ENCODE measurements at places on chromosomes 12 and 14.
A peak's percentile ranks its signal among the peaks of the same experiment; 100 is the strongest.

DNA sequence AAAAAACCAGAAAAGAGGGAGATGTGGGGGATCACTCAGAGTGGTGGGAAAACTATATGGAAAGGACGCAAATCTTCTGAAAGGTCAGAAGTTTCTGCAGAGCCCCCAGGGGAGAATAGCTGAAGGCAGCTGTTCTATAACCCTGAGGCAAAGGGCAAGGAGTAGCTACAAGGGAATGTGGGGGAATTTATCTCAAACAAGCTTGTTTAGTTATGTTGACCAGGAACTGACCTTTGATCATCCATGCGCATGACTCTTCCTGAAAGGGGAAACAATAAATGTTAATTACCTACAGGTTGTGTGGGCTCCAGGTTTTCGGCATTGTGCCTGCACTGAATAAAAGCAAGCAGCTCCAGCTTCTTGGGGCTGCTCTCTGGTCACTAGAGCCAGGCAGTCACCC is 968.5 kb downstream of the AACS start:
- no peak for DNase-seq

- DNase-seq, result no peak
Measured at GRCh38 chr12:48923117-48923516, 2.2 kb downstream of the FKBP11 start.

DNA sequence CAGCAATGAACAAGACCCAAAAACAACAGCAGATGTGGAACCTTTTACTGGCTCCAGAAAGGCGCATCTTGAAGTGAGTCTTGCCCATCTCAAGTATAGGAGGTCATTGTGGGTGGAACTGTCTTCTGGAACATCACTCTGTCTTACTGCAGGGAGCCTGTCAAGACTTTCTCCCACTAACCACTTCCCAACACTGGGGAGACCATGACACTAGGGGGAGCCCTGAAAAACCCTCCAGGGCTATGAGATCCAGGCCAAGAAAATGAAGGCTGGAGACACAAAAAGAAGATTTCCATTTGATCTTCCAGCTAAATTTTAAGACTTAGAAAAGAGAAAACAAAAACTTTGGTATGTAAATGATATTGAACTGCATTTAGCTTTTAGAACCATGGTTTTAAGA is 13.5 kb upstream of the ATG14 start:
- no peak for DNase-seq

DNA sequence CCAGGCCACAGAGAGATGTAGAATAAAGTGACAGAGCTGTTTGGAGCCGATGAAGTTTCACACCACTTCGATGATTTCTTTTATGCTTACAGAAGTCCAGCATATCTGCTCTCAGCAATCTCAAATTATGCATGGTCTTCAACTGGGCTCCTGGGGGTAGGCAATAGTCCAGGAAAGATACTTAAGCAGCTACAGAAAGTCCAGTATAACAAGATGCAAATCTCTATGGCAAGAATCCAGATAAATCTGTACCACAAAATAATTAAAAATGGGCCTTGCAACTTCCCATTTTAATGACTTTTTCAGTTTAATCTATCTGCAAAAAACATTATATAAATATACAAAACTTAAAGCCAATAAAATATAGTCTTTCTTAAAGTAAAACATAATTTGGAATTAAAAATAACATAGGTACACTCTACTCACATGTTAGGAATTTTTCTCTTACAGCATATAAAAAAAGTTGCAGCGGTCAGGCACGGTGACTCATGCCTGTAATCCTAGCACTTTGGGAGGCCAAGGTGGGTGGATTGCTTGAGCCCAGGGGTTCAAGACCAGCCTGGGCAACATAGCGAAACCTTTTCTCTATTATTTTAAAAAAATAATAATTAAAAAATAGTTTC is 20.5 kb upstream of the RAD51AP1 start:
- no peak for DNase-seq

- DNase-seq, result no peak
Measured at GRCh38 chr12:120363274-120363855, 5.6 kb downstream of the MSI1 start.

- DNase-seq, result peak; percentile 24
Measured at GRCh38 chr14:34331728-34332623, 130.1 kb downstream of the SPTSSA start.

GRCh38 chr14:69464829-69465228 is 19.7 kb upstream of the PLEKHD1 start:
- DNase-seq, result no peak

DNA sequence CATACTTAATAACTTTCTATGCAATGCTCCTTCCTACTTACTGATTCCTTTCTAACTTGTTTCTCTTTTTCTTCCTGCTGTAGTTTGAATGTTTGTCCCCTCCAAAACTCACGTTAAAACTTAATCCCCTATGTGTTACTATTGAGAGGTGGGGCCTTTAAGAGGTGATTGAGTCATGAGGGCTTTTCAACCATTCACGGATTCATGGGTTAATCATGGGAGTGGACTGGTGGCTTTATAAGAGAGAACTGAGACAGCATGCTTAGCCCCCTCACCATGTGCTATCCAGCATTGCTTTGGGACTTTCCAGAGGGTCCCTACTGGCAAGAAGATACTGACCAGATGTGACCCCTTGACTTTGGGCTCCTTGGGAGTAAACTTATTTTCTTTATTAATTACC is 66.0 kb upstream of the TRIM9 start:
- DNase-seq, result no peak

- DNase-seq, result no peak
Measured at GRCh38 chr14:97290977-97291376, 493.8 kb downstream of the VRK1 start.

DNA sequence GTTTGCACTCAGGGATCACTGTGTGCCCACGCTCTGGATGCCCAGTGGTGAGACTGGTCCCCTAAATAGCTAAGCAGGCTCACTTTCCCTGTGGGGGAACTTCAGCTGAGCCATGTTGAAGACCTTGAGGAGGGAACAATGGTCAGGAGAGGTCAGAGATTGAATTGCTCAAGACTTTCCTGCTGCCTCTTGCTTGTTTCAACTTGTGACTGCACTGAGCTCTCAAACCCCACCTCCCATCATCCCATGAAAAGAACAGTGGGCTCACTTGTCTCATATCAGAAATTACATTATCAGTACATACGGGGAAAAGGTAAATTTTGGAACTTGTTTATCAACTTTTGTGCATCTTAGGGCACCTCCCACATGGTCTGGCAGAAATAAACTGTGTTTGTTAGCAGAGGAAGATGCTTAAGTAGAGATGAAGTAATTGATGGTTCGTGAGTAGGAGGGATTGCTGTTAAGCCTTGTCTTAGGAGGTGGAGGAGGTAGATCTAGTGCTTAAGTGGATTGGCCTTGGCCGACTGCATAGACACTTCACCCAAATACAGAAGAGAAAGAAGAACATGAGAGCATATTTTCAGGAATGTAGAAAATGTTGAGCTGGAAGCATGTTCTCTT is 15.0 kb upstream of the SERPINA1 start:
- no peak for DNase-seq

DNA sequence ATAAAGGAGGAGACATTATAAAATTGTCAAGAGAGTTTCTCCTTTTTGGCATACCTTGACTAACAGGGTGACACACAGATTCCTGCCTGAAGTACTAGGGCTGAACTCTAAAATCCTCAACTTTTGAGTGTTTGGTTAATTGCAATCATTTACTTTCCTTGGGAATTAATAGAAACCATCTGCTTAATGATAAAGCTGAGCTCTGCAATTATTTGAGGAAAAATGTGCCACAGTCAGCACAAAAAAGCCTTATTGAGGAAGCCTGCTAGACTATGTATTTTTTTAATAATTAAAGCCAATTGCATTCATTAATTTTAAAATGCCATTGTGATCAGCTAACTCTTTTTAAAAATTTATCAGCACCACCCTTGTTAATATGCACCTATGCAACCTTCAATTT is 38.7 kb downstream of the PRICKLE1 start:
- no peak for DNase-seq

GRCh38 chr12:33247625-33248024 is 192.0 kb downstream of the SYT10 start:
- DNase-seq, result no peak

DNA sequence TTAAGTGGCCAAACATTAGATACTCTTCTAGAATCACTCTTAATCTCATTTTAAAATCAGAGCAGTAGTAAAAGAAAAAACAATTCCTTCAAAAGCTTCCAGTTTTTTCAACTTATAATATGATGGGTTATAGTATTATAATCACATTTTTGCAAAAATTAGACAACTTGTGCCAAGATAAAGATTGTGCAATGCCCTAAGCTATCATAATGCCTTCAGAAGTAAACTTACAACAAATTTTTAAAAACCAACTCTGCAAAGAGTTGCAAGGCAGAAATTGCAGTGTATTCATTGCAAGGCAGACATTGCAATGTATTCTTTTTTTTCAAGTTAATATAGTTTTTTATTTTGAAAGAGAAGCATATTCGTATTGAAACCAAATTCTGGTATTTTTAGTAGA is 47.2 kb upstream of the KITLG start:
- DNase-seq, result no peak

GRCh38 chr14:87830443-87831096 is 162.4 kb downstream of the GALC start:
- no peak for DNase-seq

DNA sequence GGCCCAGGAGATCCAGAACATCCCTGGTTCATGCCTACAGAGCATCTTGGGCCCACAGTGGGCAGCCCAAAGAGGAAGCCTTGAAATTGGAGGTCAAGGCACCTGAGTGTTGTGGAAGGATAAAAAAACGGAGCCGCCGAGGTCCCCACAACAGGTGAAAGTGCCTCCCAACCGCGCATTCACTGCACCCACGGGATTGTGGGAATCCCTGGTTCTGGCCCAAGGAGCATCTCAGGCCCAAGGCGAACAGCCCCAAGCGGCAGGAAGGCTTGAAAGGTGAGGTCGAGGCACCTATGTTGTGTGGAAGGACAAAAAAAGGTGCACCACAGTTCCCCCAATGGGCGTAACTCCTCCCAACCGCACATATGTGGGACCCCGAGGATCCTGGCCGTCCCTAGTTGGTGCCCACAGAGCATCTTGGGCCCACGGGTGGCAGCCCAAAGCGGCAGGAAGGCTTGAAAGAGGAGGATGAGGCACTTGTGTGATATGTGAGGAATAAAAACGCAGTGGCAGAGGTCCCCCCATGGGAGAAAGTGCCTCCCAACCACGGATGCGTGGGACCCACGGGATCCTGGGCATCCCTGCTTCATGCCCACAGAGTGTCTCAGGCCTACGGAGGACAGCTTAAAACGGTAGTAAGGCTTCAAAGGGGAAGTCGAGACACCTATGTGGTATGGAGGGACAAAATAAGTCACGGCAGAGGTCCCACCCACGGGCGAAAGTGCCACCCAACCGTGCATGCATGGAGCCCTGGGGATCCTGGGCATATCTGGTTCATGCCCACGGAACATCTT is 583.9 kb downstream of the ALG10 start:
- no peak for DNase-seq

DNA sequence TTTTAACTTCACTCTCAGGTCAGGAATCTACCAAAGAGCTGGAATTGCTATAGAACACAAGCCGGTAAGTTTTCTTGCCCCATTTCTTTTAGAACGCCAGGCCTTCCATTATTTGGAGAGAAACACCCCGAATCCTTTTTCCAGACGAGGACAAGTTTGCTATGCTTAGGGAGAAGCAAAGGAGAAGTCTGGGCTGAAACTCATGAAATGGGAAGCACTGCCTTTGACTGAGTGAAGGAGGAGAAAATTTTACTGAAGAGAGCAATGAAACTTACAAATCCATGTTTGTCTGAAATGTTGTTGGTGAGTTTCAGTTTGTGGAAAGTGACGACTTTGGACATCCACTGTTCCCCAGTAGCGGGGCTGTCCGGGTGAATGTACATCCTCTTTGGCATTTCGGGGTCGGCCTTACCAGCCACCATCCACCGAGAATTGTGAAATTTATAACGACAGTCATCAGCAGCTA is 3.3 kb downstream of the TBX3 start:
- DNase-seq, result no peak

DNA sequence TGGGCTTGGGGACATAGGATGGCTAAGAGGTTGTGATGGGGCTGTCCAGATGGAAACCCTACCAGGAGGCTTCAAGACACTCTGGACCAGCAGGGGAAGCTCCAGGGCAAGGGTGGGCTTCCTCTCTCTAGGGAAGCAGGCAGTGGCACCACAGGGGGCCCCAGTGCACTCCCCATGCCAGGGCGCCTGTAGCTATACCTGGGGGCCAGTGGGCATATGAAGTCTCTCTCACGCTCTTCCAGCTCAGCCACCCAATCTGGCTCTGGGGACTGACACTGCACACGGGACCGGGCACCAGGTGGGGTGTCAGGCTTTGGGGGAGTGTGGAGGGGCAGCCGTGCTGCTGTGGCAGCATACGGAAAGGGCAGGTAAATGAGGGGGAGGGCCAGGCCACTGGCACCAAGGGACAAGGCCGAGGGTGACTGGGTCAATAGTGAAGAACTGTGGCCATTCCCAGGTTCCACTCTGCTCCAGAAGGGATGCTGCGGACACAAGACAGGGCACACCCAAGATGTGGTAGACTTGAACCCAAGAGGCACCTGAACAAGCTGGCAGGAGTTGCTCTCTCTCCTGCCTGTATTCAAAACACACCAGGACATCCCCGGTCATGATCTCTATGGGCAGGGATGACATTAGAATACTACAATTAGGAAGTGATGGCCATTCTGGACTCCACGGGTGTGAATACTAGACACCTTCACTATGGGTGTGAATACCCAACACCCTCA is 27.5 kb downstream of the RFLNA start:
- no peak for DNase-seq

DNA sequence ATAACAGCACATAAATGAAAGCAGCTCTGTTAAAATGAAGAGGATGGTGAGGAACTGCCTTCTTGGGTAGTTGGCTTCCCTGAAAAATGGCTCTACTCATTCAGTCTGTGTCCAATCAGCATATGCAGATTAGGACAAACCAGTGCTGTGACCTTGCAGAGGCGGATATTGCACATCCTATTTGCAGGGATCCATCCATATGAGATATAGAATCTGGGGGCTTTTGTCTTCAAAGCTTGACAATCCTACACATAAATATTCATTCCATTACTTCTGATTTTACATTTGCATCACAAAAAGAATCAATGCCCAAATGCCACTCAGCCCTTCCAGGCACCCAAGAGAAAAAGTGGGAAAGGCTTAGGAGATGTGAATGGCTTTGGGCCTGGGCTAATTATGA is 383.7 kb downstream of the EMP1 start:
- no peak for DNase-seq
